ENCODE measurements at places on chromosomes 6 and 20.
A peak's percentile ranks its signal among the peaks of the same experiment; 100 is the strongest.

GRCh38 chr20:1509237-1509636 lies 18.0 kb upstream of the SIRPB2 start:
- peak; percentile 51 for DNase-seq

GRCh38 chr6:43940071-43940392 lies 170.0 kb downstream of the VEGFA start:
- DNase-seq = no peak

GRCh38 chr6:15461127-15461944 lies 201.5 kb downstream of the DTNBP1 start:
- DNase-seq = no peak

GRCh38 chr6:26539071-26539615 lies 977 bp downstream of the HMGN4 start:
- DNase-seq = peak; percentile 20

- DNase-seq = no peak
Measured at GRCh38 chr6:121297694-121298093, 36.6 kb downstream of the TBC1D32 start.

DNA sequence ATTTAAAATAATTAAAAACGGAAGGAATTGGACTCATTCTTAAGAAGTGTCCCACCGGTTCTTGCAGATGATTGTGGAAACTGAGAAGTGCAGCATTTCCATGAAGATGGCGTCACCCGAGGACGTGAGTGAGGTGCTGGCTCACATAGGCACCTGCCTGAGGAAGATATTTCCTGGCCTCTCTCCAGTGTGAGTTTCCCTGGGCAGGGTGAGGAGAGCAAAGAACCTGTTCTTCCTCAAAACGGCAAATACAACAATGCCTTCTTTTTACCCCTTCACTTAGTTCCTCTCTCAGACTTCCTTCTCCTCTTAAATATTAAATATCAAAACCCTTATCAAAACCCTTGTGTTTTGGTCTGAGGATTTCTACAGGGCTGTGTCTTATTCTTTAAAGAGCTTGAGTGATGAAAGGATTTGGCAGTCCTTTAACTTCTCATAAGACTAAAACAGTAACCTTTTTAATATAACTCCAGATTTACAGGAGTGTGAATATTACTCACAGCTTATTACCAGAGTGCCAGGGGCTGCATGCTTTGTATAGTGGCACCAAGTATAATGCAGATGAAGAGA lies 156.3 kb downstream of the CARMIL1 start:
- DNase-seq = no peak

DNA sequence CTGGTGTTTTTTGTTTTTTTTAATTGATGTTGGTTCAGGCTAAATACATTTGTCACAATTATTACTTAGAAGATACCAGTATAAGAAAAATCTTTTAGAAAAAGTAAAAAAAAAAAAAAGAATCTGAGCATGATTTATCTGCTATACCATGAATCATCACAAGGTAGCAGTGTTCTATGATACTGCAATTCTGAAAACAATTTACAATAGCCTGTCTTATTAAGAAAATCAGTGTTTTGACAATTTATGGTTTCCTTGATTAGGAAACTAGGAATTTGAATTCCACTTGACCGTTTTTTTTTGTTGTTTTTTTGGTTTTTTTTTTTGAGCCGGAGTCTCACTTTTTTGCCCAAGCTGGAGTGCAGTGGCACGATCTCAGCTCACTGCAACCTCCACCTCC lies 9.3 kb upstream of the MAK start:
- no peak for DNase-seq

GRCh38 chr6:3532296-3532916 lies 75.6 kb upstream of the SLC22A23 start:
- no peak for DNase-seq

GRCh38 chr6:33813990-33814985 lies 10.5 kb upstream of the MLN start:
- DNase-seq = no peak

DNA sequence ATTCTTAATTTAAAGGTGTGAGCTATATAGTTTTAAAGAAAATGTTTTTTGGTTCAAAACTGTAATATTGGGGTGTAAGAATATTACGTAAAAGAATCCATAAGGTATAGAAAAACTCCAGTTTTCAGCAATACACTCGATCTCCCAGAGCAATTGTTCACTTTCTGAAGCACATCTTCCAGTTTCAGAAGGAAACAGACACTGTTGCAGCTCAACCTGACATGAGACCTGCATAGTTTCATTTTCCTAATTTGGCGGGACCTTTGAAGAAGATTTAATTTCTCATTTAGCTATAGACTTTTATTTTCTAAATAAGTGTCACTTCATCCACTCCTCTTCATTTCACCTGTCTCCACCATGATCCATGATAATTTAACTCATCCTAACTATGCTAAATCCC lies 281.5 kb downstream of the HTR1B start:
- DNase-seq = no peak

GRCh38 chr6:138593909-138594757 lies 94.8 kb upstream of the NHSL1 start:
- no peak for DNase-seq

DNA sequence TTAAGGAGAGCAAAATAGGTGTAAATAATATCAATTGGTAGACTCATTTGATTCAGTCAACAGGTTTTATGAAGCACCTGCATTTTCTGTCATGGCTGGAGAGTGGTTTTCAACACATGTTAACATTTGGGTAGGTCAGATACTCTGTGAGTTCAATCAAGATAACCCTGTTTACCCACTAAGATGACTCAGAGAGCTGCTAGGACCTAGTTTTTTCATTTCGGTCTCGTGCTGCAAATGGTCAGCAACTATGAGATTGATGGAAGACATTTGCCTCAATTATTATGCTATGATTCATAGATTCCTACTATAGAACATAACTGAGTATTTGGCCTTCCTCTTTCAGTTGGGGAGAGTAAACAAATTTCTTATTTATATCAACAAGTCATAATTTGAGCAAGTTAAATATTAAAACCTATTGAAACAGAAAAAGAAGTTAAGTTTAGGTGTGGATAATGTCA lies 391.4 kb upstream of the CITED2 start:
- DNase-seq = peak; percentile 92

- DNase-seq = peak; percentile 31
Measured at GRCh38 chr6:41284726-41285125, 1.8 kb downstream of the TREM1 start.

GRCh38 chr20:44954211-44954610 lies 6.0 kb downstream of the TOMM34 start:
- DNase-seq = no peak

DNA sequence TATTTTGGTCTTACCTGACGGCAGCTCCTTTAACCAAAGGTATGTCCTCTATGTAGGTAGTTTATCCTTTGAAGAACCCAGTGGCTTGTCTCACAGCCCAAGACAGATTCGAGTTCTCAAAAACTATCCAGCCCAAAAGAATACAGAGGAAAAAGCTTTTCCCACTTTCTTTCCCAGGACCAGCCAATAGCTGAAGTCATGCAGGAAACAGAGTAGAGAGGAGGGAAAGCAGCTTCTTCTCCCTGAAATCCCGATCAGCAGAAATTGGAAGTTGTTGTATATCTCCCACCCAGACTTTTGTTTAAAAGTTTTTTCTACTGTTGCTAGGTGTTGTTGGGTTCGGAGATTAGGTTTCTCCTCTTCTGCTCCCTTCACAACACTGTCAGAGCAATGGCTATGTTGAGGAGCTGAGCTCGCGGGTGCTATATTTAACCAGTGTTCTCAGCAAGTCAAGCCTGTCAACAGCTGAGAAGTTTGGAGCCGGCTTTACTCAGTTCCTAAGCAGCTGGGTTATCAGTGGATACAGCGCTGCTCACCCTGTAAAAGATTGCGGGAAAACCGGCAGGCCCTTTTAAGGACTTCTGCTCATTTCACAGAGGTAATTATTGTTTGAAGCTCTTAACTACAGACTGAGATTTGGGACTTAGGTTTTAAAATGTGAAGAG lies at the start of gene FILIP1:
FILIP1 (minus strand) TSS at position 401 of the 665 bp plus-strand sequence. CDS start 78,828 bp downstream, outside the sequence.
- peak; percentile 53 for DNase-seq

- peak; percentile 97 for DNase-seq
Measured at GRCh38 chr20:12113468-12114371, 196.0 kb downstream of the BTBD3 start.

- DNase-seq = no peak
Measured at GRCh38 chr6:51992876-51993275, 94.5 kb downstream of the PKHD1 start.

GRCh38 chr6:28449056-28449455 lies 5.8 kb upstream of the ZSCAN23 start:
- DNase-seq = no peak

GRCh38 chr6:51928320-51928719 lies 159.1 kb downstream of the PKHD1 start:
- no peak for DNase-seq

GRCh38 chr6:151357758-151358436 lies 33.5 kb downstream of the ZBTB2 start:
- no peak for DNase-seq

- DNase-seq = no peak
Measured at GRCh38 chr6:157769776-157770426, 53.1 kb upstream of the SNX9 start.

DNA sequence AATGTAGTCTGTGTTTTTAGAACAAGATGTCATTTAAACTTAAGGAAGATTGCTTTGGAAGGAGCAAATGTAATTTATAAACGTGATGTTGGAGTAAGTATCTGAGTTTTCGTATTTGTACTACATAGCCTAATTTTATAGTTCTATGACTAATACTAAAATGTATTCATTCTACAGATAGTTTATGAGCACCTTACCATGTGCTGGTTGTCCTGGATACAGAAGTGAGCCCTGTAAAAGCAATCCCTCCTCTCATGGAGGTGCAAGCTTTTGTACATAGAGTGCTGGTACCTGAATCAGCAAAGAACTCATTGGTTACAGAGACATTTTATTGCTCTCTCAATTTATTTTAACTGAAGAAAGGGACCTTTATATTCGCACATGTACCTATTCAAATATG lies 27.1 kb downstream of the TBPL1 start:
- DNase-seq = no peak

- no peak for DNase-seq
Measured at GRCh38 chr6:46130666-46131065, 877 bp downstream of the ENPP4 start.

GRCh38 chr20:42740226-42740870 lies 449.4 kb downstream of the PTPRT start:
- no peak for DNase-seq

DNA sequence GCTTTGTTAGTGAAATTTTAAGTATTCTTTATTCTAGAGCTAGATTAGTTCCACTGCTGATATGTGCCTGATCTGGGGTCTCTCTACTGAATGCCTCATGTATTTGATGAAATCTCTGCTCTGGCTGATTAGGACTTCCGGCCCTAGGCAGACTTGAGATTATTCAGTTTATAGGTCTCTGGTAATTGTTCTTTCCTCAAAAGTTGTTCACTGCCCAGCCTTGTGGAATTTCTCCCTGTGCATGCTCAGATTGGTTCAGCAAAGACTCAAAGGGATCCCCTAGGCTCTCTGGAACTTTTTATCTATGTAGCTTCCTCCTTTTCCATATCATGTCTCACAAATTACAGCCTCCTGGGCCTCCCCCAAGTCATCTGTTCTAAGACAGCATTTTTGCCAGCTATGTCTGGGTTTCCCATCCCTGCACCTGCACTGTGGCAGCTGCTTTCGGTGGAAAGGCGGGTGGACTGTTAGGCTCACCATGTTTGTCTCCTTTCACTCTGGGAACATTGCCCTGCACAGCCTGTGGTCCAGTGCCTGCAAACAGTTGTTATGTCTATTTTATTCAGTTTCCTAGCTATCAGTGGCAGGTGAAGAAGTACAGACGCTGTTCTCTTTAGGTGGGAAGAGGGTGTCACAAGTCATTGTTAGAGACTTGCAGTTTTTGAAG lies 73.7 kb downstream of the RPP40 start:
- no peak for DNase-seq
